ENCODE measurements at places on chromosomes 6 and 20.
A peak's percentile ranks its signal among the peaks of the same experiment; 100 is the strongest.

DNA sequence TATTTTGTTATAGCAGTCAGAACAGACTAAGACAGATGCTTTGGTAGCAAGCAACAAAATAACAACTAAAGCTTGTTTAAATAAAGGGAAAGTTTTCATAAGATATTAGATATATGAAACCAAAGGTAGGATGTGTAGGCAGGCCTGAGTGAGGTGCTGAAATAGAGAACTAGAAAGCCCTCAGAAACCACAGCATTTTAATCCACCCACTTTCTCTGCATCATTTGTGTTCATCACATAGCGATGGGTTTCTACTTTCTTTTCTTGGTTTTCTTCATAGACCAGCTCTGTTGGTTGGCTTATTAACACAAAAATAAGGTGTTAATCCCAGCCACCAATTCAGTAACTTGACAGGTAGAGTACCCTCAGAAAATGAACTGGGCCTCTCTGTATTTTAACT is 58.6 kb downstream of the RPS12 start:
- no peak for DNase-seq

GRCh38 chr6:166418691-166419143 is 36.0 kb upstream of the MPC1 start:
- no peak for DNase-seq

GRCh38 chr6:4280707-4281106 is 145.3 kb upstream of the ECI2 start:
- DNase-seq = no peak

GRCh38 chr6:46719099-46719498 is 16.1 kb downstream of the PLA2G7 start:
- DNase-seq = no peak

DNA sequence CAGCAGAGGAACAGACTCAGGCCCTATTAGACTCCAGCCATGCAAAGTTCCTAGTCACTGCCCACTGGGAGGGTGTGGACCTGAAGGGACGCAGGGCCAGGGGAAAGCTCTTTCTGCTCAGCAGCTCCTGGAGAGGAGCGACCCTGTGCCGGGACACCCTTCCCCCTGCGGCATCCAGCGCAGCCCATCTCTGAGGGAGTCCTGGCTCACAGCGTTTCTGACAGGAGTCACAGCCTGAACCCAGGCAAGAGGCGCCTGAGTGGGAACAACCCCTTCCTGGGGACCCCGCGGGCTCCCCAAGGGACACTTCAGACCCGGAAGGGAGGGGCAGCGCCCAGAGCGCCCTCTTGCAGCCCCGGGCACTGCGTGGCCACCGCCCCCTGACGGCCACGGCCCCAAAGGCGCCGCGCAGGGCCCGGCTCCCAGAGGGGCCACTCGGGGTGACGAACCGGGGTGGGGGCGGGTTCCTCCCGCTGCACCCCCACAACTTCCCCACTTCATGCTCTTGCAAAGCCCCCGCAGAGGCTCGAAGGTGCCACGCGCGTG is 862 bp downstream of the UCKL1 start:
- no peak for DNase-seq

GRCh38 chr6:148701375-148701774 is 45.5 kb upstream of the UST start:
- no peak for DNase-seq

DNA sequence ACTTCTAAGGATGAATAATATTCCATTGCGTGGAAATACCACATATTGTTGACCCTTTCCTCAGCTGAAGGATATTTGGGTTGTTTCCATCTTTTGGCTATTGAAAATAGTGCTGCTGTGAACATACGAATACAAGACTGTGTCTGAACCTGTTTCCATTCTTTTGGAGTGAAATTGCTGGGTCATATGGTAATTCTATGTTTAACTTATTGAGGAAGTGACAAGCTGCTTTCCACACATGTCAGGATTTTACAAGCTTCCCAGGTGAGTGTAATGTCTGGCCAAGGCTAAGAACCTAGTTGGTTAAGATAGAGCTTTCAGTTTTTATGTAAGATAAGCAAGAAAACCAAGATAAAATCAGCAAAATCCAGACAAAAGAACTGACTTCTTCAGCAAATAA is 48.8 kb downstream of the PPP1R3G start:
- DNase-seq = no peak

DNA sequence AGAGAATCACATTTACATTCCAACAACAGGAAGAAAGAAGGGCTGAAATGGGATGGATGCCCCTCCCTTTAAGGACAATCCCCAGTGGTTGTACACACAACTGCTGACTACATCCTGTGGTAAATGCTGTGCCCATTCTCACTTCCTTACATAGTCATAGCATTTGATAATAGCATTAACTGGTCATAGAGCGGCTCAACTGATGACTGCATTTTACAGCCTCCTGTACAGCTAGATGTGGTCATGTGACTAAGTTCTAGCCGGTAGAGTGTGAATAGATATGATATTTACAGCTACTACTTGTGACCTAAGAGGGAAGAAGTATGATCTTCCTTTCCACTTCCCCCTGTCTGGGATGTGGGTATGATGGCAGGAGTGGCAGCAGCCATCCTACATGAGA is 24.7 kb downstream of the KCNK17 start:
- no peak for DNase-seq

- no peak for DNase-seq
Measured at GRCh38 chr6:11426571-11426970, 111.0 kb upstream of the TMEM170B start.

DNA sequence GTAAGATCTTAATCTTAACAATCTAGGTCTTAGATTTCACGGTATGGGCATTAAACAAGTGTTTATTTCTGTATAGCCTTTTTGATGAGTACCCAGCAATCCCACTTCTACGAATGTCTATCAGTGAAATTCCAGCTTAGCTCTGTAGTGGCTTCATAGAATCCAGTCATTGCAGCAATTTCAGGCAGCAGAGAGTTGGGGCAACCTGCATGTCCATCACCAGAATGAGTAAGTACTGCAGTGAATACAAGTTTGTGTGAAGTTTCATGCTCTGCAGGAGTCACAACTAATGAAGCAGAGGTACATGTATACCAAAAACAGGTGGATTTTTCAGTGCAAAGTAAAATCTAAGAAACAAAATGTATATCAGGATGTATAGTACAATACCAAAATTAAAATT is 151.7 kb downstream of the OR2B2 start:
- no peak for DNase-seq

DNA sequence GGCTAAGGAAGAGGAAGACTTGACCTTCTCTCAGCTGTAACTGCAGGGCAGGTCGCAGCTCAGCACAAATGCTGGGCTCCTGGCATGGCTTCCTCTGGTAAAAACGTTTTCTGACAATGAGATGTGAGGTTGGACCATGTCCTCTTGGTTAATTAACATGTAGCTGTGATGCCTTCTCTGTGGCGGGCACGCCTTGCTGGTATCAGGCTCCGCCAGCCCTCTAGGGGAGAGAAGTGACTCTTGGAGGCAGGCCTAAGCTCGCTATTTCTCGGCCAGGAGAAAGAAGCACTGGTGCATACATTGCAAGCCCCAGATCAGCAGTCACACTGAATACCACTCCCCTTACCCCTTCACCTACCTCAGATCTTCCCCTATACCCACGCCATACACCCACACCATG is 65.0 kb downstream of the QRSL1 start:
- DNase-seq = no peak

DNA sequence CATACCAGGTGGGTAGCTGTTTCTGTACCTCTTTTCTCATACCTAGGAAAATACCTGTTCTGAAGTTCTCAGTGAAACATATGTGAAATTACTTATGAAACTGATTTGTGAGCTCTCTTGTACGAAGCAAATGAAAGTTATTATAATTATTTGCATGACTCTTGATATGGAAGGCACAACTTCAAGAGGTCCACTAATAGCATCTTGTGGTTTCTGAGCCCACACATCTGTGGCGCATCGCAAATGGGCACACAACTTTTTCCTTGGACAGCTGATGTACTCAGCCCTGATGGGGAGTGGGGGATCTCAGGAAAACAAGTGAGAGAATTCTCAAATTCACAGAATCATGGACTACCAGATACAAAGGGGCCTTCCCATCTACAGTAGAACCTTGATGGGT is 432.3 kb downstream of the CD83 start:
- DNase-seq = no peak

DNA sequence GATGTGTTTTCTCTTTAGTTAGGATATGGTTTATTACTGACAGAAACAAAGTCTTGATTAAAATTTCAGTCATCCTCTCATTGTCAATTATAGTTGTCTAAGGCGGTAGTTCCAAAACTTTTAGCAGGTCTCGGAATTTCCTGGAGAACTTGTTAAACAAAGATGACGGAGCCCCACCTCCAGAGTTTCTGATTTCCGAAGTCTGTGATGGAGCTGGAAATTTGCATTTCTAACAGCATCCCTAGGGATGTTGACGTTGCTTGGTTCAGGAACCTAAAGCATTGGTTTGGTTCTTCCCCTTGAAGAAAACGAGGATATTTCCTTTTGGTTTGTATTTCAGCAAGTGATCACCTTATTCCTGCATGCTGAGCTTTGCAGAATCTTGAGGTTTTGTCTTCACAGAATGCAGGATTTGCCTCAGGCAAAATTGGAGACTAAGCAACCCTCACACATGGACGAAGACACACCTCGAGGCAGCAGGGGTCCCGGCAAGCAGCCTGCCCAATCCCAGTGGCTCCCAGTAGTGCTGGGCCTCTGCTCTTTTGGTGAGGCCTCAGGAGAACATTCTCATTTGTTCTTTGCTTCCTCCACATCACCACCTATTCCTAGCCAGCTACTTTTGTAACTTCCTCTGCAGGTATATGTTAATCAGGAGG is 187.1 kb upstream of the PHACTR1 start:
- DNase-seq = no peak

GRCh38 chr6:50128420-50129005 is 78.8 kb upstream of the DEFB112 start:
- peak; percentile 17 for DNase-seq

- DNase-seq = peak; percentile 33
Measured at GRCh38 chr20:52191916-52192718, 538 bp upstream of the ZFP64 start.

- no peak for DNase-seq
Measured at GRCh38 chr6:24997905-24998304, 62.1 kb upstream of the RIPOR2 start.

GRCh38 chr20:37886851-37887297 is 16.1 kb upstream of the VSTM2L start:
- no peak for DNase-seq

DNA sequence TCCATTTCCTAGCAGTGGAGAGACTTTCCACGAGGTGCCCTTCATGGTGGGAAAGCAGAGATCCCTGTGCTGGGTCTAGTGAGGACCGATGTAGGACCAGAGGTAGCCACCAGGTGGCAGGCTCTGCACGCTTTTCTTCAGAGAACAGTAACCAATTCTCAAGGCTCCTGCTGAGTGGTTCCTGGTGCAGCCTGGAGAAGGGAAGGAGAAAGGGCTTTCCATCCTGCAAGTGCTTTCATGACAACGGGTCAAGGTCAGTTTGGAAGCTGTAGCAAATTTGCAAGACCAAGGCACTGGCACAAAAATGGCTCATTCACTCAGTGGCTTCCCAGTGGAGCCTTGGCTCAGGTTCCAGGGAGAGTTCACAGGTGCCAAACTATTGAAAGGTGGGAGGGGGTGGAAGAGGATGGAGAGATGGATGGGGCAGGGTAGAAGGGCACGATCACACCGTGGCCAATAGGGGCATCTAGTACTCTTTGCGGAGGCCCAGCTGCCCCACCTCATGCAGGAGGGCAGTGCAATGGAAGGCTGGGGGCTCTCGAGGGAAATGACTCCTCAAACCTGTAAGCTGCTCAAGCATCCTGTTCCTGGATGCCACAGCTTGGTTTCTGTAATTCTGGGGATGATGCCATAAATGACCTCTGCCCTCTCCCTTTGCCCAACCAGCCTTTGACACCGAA is 25.5 kb upstream of the KCNK16 start:
- DNase-seq = peak; percentile 45

DNA sequence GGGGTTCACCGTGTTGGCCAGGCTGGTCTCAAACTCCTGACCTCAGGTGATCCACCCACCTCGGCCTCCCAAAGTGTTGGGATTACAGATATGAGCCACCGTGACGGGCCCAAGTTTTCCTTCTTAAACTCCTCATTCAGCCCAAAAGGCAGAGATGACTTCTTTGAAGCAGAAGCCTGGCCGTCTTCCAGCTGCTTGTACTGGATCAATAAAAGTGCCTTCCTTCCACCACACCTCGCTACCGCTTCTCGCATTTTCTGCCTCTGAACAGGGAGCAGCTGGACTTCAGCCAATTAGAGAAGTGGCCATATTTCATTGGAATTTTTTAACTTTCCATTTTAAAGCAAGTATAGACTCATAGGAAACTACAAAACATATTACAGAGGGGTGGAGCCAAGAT is 241.1 kb downstream of the PREX1 start:
- DNase-seq = no peak

DNA sequence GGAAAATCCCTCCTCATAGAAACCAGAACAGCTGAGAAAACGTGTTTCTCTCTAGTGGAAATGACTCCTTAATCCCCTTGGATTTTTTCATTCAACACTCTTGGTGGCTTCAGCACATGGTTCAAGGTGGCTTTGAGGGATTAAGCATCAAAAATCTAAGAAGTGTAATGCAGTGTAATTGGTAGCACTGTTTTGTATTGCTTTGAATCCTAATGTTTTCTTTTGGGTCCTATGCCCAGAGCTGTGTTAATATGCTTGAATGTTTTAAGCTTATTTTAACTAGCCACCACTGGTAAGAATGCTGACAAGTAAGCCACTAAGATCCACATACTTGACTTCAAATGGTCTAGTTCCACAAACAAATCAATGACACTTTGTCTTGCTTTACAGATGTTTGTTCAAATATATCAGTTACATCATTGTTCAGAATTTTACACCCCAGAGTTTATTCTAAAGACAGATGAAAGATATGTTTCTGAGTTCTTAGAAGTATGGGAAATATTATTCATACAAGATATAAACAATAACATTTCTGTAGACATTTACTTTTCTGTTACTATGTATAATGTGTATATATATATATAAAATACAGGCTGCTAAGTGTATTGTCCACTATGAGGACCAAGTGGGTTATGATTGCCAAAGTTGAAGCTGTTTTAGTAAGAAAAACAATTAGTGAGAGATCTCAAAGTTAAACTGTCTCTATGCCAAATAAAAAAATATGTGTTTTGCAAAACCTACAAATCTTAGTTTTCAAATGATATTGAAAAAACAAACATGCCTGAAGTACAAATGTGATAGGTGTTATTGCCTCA is 220.8 kb downstream of the OGFRL1 start:
- DNase-seq = no peak

DNA sequence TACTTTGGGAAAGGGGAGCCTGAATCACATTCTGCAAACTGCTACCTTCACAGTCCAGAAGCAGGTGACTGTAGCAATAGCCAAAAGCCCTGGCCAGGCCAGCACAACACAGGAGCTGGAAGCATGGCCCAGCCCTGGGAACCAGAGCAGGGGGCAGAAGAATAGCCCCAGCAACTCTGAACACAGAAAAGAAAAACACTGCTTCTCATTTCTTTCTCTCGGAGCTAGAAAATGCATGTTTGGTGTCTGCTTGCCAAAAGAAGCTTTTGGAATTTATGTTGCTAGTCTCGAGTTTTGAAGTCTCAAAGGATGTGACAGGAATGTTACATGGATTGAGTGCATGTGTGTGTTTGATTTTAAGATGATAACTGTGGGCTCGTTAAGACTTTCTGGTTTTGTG is 79.8 kb upstream of the SCAF8 start:
- DNase-seq = no peak

All from NCI-H1105 (cell line).